Immature natural killer cell (primary cell): ENCODE measurements at places on chromosomes 16 and 17. TPM values are rescaled to one million over a fixed set of nuclear protein-coding genes. Genes with fewer than 3 reads are reported as not detected.

DNA sequence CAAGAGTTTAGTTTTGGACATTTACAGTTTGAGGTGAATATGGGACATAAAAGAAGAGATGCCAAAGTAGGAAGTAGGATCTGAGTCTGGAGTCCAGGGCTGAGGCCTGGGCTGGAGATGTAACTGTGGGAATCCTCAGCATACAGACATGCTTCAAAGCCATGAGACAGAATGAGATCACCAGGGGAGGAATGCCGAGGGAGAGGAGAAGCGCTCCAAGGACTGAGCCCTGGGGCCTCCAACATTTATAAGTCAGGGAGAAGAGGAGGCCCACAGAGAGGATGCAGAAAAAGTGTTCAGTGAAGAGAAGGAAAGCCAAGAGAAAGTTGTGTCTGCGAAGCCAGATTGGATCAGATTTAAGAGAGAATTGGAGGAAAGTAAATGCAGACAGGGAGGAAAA, 277.5 kb upstream of the MYOCD start:
- no peak for DNase-seq

GRCh38 chr16:166375-167121, 770 bp downstream of the HBM start:
- no peak for DNase-seq

The PFAS gene
- polyA plus RNA-seq, result 14.4 TPM

The SPEM3 gene
- not detected for polyA plus RNA-seq

The NHLRC4 gene
- polyA plus RNA-seq, result not detected

GRCh38 chr16:31071861-31072260, 2.2 kb downstream of the ZNF668 start:
- no peak for DNase-seq

The MPP3 gene
- not detected for polyA plus RNA-seq

DNA sequence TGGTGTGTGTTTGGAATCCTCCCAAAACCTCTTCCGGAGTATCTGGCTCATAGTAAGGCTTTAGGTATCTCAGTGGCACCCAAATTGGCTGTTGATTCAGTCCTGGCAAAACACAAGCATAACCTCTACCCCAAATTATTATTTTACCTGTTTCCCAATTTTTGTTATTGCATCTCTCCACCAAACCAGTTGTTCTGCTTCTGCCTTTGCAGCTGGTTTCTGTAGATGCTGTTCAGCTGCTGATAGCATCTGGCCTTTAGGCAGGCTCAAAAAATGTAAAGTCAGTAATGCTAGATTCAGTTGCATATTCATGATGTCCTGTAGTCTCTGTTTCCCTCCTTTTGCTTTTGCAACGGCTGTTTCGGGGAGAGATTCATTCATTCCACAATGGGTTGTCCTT, 33.8 kb downstream of the ATF7IP2 start:
- DNase-seq, result no peak

The TP53TG3B gene
- not detected for polyA plus RNA-seq

The SLC5A11 gene
- polyA plus RNA-seq, result not detected

DNA sequence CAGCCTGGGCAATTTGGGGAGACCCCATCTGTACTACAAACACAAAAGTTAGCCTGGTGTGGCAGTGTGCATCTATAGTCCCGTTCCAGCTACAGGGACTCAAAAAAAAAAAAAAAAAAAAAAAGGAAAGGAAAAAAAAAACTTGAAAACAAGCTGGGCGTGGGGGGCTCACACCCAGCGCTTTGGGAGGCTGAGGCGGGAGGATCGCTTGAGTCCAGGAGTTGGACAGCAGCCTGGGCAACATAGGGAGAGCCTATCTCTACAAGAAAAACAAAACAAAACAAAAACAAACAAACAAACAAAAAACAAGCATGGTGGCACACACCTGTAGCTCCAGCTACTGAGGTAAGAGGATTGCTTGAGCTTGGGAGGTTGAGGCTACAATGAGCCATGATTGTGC, 12.9 kb upstream of the CCL17 start:
- no peak for DNase-seq

The ZDHHC1 gene
- polyA plus RNA-seq, result not detected

GRCh38 chr17:8413328-8413727, 15.7 kb upstream of the RNF222 start:
- no peak for DNase-seq

The TBC1D3E gene
- not detected for polyA plus RNA-seq

DNA sequence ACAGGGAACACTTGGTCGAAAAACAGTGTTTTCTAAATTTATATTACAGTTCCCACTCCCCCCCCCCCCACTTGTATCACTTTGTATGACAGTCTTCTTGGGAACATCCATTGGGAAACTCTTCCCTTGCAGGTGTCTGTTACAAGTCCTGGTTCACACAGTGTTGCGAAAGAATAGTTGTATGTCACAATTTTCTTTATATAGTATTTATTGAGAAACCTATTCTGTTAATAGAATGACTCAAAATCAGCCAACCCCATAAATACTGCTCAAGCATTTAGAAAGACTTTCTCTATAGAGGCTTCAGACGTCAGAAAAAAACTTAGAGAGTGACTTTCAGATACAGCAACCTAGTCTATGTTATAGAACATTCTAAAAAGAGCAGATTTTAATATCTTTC, 414.4 kb downstream of the WWOX start:
- DNase-seq, result no peak

DNA sequence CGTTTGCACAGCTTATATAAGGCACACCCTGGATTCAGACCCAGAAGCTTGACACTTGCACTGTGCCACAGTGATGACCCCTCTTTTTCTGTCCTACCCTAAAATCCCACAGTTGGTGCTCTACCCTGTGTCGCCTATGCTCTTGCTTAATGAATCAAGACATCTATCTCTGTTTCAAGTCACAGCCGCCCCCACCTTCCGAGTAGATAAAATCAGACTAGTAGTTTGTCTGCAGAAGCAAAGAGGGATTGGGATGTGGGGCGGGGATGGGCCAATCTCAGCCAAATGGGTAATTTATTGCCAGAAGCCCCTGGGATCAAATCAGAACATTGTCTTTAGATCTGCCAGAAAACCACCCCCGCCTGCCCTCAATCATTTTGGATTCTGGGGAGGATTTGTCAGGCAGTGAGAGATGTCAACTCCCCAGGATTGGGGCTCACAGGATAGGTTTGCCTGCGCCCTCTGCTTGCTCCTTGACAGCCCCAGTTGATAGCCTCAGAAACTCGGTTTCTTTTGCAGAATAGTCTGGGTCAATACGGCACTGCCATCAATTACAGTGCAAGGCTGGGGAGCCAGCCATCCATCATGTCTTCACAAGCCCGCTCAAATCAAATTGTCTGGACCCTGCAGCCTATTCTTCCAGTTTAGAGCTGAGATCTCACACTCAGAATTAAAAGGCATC, 520.8 kb downstream of the GRIN2A start:
- no peak for DNase-seq

DNA sequence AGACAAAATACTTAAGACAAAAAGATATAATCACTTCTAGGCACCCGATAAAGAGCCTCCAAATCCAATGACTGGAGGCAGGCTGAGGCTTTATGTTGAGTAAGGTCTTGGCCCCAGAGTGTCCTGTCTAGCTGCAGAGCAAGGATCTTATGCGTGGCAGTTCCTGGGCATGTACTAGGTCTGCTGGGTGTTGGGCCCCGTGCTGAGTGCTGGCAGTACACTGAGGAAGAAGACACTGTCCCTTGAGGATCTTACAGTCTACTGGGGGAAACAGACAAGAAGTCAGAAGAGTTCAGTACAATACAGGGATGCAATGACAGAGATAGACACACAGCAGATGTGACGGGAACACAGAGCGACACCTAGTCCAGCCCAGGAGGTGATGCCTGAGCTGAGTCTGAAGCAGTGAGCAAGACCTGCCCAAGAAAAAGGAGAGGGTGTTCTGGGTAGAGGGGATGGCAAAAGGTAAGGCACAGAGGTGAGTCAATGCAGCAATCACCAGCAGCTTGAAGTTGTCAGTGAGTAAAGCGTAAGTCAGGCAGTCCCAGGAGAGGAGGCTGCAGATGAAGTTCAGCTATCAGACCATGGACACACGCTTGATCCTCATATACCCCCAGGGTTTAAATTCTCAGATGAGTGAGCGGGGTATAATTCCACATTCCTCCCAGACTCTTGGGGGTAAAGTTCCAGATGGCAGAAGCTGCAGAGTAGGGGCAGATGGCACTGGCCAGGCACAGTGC, 18.1 kb downstream of the MAP3K14 start:
- no peak for DNase-seq

- DNase-seq, result no peak
These were observed 4.2 kb upstream of the PYCARD start for GRCh38 chr16:31206776-31207175.

GRCh38 chr16:4700997-4701743, 7.8 kb downstream of the NUDT16L1 start:
- no peak for DNase-seq

- no peak for DNase-seq
These were observed 197.1 kb upstream of the TBX2 start for GRCh38 chr17:61202564-61202963.
